Stimulated activated CD4-positive, alpha-beta T cell treated with anti-CD3 and anti-CD28 coated beads, Interleukin-1b, Interleukin-23, amount 100 ng/mL, for 1 hour (primary cell): ENCODE measurements at places on chromosomes 3 and 15.
A peak's percentile ranks its signal among the peaks of the same experiment; 100 is the strongest.

DNA sequence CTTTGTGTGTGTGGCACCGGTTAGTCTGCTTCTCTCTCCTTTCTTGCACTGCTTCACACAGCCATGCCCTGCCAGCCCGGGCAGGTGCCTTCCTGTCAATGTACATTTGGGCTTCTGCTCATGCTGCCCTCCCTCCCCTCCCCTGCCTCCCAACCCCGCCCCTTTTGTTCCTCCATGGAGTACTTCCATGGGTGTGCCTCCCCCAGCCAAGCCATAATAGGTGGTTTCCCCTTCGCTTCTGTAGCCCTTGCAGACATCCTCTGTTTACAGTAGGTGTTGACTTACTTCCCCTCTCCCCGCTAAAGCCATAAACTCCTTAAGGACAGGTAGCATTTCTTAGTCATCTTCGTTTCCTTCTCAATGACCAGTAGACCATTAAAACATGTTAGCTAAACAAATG, 31.8 kb upstream of the CRTC3 start:
- no peak for DNase-seq

GRCh38 chr3:124770336-124771082, 40.3 kb downstream of the UMPS start:
- no peak for DNase-seq

DNA sequence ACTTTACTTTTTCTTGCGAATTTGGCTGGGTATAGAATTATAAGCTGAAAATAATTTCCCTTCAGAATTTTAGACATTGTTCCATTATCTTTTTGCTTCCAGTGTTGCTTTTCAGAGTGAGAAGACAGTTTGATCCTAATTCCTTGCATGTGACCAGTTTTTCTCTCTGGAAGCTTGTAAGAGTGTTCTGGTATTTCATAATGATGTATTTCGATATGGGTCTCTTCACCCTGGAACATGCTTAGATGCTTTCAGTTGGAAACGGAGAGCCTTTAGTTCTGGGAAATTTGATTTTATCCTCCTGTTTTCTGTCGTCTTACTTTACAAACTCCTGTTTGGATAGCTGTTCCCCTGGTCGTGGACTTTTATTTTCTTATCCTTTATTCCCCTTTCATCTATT, 13.9 kb downstream of the ALPK3 start:
- no peak for DNase-seq

GRCh38 chr3:197518881-197519421, 36.8 kb downstream of the BDH1 start:
- no peak for DNase-seq

GRCh38 chr3:186589856-186590579, 19.5 kb downstream of the DNAJB11 start:
- DNase-seq: no peak

GRCh38 chr15:25175033-25175788, 220.4 kb downstream of the SNRPN start:
- DNase-seq: no peak

GRCh38 chr3:27467545-27467944, 16.6 kb downstream of the SLC4A7 start:
- DNase-seq: no peak

DNA sequence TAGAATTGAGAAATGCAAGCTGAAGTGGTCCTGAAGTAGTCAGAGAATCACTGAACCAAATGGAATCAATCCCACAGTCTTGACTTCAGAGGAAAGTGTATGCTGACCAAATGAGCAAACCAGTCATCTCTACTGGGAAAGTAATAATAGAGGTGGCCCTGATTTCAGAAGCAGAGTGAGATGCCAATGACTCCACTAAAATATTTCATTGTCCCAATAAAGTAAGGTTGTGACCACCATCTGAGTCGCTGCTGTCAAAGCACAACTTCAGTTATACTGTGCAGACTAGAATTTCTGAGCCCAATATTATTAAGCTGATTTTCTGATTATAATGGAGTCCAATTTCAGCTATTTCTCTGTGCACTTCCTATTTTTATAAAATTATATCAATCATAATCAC, 334.4 kb upstream of the THBS1 start:
- DNase-seq: no peak

DNA sequence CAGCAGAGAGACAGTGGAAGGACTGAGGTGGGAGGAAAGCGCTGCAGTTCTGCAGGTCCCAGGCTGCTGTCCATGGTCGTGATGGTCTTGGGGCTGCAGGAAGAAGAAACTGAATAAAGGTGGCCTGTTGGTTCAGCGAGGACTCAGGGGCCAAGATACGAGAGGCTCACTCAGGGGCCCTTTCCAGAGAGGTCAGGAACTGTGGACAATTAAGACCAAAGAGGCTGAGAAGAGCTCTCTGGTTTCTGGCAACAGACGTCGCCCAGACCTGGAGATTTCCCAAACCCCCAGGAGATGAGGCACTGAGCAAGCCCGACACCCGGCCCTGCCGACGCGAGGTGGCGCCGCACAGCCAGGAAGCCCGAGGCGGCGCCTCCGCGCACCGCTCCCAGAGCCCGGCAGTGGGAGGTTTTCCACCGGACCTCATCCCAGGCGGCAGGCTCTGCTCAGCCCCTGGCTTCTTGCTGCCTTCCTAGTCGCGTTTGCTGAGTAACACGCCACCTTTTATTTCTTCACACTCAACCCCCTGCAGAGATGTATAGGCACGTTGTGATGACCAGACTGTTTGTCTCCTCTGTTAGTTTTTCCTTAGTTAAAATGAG, 56.4 kb upstream of the ARRDC4 start:
- DNase-seq: no peak

DNA sequence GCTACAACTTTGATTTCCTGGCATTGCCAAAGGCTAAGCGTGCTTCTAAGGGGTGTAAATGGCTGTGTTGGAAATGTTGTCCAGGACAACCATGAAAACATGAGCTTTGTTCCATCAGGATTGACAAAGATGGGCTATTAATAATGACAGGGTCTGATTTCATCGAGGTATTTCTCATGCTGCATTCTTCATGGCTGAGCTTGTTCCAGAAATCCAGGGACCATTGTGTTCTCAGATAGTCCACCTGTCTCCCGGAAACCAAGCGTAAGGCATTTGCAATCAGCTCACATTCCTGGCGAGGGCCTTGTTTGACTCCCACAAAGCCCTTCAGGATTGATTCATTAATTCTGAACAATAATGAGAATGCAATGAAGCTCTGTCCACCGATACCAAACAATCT, 111.3 kb downstream of the CD47 start:
- no peak for DNase-seq

GRCh38 chr3:180275176-180275575, 238.4 kb upstream of the PEX5L start:
- DNase-seq: no peak

DNA sequence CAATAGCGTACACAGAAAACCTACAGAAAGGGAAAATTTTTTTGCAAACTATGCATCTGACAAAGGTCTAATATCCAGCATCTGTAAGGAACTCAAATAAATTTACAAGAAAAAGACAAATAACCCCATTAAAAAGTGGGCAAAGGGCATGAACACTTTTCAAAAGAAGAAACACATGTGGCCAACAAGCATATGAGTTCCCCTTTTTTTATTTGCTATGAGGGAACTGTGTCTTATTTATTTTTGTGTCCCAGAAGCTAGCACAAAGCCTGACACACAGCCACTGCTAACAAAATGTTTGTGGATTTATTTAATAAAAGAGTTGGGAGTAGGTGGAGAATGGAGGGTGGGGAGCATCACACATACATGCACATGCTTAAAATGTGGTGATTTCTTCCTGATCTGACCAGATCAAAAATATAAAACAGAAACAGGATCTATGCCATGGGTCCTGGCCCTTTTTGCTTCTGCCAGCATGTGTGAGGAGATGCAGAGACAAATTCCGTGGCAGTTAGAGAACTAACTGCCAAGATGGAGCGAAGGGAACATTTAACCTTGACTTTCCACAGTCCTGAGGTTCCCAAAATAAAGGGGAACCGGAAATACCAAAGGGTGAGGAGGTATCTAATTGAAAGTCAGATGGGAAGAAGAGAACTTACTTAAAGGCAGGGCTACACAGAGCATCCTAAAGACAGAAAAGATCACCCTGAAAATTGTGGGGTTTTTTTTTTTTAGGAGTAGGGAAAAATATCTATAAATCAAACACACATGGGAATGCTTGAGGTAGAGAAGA, at the start of gene TMEM202:
TSS of gene TMEM202 (plus strand) at position 510 of the 793 bp plus-strand sequence. CDS start at position 532, 22 bp downstream.
- DNase-seq: no peak

DNA sequence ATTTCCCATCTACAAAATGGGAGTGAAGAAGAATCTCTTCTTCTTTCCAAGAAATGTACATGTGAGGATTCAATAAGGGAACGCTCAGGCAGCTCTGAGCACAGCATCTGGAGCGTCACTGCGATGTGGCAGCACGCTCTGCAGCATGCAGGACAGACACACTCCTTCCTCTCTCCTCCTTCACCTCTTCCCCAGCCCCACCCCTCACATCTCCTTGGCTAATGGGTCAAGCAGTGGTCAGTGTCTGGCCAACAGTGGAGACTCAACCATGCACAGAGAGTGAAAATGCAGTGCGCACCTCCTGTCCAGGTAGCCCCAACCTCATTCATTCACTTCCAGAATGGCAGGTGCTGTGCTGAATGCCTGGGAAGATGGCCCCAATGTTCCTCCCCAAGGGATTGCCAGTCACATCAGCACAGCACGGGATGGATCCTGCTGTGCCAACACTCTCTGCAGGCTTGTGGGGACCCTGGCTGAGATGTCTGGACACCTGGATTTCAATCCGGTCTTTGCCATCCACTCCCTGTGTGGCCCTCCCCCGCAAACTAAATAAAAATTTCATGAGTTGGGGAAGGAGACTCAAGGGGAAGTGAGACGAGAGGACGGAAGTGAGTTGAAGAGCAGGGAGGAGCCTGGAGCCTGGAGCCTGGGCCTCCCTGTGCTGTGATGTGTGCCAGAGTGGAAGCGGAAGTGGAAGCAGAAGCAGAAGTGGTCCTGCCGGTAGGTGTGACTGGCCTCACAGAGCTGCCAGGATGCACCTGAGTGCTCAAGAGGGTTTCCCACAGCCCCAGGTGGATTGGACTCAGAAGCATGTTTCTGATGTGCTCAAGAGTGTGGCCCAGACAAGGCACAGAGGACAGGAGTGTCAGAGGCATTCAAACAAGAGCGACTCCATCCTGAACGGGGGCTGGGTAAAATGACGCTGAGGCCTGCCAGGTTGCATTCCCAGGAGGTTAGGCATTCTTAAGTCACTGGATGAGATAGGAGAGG, 163.9 kb downstream of the SMAD6 start:
- DNase-seq: no peak

GRCh38 chr3:5149306-5149880, 27.3 kb downstream of the ARL8B start:
- no peak for DNase-seq

GRCh38 chr3:40800343-40800742, 275.6 kb downstream of the ZNF621 start:
- DNase-seq: no peak

- no peak for DNase-seq
These were observed 169.9 kb downstream of the WDR72 start for GRCh38 chr15:53589520-53590057.

- DNase-seq: no peak
These were observed 6.9 kb upstream of the TBC1D2B start for GRCh38 chr15:78084449-78084750.

GRCh38 chr3:190092250-190092649, 28.4 kb downstream of the P3H2 start:
- DNase-seq: no peak

- DNase-seq: no peak
These were observed at the start of gene IDH2 for GRCh38 chr15:90101969-90102890. Gene IDH2 (minus strand): TSS chr15:90102468. CDS start chr15:90102390, 78 bp downstream.

GRCh38 chr15:23503576-23503975, 56.5 kb upstream of the GOLGA6L2 start:
- DNase-seq: no peak

DNA sequence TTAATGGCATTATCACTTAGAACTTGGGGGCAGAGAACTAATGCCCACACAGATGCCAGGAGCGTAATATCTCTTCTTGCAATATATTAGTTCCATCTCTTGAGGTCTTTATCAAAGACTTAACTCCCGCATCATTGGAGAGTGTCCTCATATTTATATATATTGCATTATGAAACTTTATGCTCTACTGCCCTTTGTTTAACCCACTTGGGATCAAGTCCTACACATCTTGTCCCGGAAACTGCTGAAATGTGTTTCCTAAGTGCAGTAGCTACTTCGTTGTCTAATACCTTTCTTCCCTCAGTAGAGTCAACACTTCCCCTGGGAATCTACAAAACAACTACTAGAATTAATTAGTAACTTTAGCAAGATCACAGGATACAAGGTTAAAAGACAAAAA, 1029.2 kb downstream of the OTOL1 start:
- DNase-seq: no peak

DNA sequence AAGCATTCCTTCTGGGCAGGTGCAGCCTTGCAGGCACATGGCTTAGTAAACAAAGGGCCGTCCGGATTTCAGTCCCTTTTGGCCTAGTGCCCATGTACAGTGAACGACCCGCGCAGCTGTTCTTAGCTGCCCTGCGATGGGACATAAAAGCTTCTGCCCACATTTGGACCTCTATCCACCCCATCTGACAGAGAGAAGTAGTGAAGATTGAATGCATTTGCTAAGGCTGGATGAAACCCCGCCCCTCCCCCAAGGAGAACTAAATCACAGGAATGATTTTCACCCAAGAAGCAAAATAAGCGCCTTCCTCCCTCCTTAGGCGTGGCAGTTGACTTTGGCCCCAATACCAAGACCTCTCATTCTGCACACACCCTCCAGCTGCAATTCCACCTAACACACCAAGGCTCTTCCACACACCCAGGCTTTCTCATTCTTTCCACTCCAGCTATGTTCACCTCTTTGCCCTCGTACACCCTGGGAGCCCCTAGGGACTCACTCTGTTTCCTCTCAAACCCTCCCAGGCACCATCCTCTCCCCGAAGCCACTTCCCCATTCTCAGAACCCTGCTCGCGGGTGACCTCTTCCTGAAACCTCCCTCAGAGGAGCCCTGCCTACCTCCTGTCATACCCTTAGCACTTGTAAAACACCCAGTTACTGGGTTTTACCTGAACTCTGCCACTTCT, 14.1 kb upstream of the HRH1 start:
- DNase-seq: no peak

DNA sequence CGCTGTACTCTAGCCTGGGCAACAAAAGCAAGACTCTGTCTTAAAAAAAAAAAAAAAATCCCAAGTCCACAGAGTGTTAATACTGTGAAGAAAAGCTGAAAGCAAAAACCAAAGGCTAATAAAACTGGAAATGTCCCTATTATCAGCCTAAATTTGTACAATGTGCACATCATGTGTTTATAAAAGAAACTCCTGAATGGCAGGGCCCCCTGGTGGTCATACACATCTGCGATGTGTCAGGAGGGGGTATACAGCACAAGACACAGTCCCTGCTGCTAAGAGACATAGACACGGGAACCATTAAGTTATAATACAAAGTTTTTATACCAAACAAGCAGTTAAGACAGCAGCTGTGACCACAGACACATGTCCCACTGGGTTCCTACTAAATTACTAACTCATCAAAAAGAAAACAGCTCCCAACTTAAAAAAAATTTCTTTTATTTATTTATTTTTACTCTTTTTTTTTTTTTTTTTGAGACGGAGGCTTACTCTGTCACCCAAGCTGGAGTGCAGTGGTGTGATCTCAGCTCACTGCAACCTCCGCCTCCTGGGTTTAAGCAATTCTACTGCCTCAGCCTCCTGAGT, 31.0 kb downstream of the IDH2 start:
- DNase-seq: peak; percentile 67

- no peak for DNase-seq
These were observed 66.8 kb downstream of the FLNB start for GRCh38 chr3:58074997-58075396.

GRCh38 chr3:38204599-38205471, 39.5 kb downstream of the OXSR1 start:
- no peak for DNase-seq
